ENCODE measurements at places on chromosomes 2 and 18.

GRCh38 chr18:49959176-49959575, 145.8 kb upstream of the ACAA2 start:
- no peak for DNase-seq

DNA sequence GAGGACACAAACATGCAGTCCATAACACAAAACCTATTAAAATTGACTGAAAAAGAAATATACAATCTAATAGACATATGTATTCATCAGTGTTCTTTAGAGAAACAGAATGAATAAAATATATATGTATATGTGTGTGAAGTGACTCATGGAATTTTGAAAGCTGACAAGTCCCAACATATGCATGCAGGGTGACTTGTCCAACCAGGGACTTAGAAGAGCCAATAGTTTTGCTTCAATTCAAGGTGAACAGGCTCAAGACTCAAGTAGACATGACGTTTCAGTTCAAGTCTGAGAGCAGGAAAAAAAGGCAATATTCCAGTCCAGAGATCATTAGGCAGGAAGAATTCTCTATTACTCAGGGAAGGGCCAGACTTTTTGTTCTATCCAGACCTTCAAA, 271.2 kb upstream of the SETBP1 start:
- DNase-seq: no peak

DNA sequence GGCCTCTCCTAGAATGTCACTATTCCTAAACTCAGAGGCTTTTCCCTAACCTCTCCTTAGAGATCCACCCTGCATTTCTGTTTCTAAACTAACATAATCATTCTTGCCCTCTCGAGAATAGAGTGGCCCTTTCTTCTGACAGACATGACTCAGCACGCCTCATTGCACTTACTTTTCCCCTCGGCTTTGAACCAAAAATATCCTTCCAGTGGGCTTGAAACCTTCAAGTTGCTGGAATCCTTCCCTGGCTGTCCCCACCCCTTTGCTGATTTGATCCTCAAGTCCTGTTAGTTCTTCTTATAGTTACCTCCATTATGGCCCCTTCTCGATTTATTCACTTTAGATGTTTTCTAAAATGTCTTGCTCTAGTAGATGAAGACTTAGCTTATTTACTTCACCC, 158.0 kb downstream of the LTBP1 start:
- no peak for DNase-seq

DNA sequence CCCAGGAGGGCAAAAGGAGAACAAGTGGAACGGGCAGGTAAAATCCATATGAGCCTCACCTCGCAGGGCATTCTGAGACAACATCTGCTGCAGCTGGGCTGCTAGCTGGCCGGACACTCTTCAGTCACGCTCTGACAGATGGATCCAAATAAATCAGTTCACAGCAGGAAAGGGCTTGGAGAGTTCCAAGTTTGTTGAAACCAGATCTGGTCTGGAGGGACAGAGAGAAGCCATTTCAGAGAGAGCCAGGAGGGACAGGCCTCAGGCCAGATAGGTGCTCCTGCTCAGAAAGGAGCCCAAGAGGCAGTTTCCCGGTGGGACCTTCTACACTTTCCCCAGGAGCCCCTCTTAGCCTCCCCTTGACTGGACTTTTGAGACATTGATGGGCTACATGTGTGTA, 28.2 kb upstream of the TNP1 start:
- DNase-seq: no peak

GRCh38 chr2:139170406-139170805, 390.2 kb upstream of the NXPH2 start:
- DNase-seq: no peak
